ENCODE measurements at places on chromosomes 16 and 17.

DNA sequence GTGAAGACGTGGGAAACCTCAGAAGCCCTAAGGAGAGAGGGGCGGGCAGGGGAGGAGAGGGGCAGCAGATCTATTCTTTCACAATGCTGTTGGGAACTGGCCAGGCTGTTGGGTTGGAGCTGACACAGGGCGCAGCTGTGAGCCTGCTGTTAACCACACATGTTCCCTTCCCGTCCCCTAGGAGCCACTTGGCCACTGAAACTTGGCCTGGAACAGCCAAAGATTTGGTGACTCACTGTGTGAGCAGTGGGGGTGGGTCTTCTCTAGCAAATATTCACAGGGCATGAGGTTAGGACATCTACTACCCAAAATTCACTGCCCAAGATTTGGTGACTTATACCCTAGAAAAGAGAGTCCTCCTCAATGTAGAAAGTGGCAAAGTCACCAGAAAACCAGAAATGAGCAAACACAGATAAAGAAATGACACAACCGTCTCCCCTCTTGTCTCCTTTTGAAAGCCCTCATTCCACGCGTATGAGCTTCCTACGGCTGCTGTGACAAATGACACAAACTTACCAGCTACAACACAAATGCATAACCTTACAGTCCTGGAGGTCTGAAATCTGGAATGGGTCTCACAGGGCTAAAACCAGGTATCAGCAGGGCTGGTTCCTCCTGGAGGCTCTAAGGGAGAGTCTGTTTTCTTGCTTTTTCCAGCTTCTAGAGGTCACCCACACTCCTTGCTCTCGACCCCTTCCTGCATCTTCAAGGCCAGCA lies 6.3 kb downstream of the TBC1D16 start:
- no peak for DNase-seq

DNA sequence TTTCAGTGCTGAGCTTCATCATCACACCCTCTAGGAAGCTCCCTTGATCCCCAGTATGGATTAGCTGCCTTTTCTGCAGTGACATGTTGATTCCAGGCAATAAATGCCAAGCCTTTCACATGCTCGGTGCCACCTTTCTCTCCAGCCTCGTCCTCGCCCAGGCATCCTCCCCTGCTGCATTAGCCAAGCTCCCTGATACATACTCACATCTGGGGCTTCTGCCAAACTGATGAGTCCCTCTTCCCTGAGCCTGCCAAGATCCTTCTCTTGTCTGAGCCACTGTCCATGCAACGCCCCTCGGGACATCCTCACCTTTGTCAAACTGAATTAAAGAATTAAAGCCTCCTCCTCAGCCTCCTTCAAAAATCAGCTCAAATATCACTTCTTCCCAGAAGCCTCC lies 538.5 kb upstream of the CDH11 start:
- no peak for DNase-seq

DNA sequence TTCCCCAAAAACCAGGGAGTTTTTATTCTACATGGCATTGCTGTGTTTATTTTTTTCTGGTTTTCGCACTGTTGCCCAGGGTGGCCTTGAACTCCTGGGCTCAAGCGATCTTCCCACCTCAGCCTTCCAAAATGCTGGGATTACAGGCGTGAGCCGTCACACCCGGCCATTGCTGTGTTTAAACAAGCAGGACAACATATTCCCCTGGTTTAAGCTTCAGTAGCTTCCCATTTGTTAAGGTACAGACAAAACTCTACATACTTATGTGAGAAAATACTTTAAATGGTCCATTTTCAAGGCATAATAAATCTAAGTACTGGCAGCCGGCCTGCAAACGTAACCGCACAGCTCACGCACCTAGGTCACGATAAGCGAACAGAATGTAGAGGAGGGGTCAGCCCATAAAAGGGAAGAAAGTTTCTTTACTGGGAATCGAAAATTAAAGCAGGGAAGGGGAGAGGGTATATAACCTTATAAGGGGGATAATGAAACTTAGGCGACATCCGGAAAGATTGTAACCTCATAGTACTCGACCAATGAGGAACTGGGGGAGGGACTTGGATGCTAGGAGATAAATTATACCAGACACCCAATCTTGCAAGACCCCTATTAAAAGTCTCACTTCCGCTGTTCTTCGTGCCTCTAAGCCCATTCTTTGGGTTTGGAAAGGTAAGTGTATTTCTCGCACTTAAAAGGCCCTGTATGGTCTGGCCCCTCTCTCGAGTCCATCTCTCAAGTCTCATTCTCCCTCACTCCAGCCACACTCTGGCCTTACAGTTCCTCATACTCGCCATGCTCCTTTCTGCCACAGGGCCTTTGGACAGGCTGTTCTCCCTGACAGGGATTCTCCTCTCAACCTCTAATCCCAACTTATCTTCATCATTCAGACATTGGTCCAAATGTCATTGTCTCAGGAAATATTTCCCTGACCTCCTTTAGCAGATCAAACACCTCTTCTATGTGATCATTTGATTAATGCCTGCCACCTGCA lies 59.2 kb downstream of the TEX14 start:
- no peak for DNase-seq

DNA sequence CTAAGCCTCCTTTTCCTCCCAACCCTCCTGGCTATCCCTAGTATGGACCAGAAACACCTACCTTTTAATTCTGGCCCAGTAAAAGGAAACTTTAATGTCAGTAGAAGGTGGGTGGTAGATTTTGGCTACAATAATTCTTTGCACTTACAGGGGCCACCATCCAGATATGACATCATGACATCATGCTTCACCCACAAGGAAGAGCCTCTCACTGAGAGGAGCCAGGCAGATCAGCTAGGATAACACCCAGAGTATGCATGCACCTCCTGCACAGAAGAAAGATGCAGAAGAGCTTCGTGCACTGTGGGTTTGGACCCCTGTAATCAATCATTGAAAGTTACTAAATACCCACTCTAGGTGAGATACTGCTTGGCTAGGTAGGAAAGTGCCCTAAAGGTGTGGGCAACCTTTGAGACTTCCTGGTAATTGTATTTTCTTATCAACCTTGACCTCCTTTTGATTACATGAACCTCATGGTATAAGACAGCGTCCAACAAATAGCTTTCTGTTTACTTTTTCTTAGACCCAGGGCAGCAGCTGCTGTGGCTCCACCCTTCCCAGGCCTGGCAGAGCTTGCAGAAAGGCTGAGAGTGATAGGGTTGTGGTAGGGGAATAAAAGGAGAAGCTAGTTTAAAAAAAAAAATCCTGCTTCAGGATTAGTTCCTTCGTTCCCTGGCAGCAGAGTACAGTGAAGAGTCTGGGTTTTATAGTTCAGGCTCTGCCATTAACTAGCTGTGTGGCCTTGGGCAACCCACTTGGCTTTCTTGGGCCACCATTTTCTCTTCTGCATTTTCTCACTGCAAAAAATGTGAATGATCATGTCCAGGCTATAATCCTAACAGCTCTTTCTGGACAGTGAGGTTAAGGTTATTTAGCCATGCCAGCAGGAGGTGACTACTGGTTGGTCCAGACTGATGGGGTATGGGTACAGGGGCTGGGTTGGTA lies 6.2 kb downstream of the MAP3K14 start:
- no peak for DNase-seq

- DNase-seq: no peak
These were observed 28.7 kb upstream of the MMD start for GRCh38 chr17:55450232-55450825.

- DNase-seq: no peak
These were observed at the start of gene RIPOR1 for GRCh38 chr16:67528222-67528869. Gene RIPOR1, plus strand, starts transcription at chr16:67528829. Its CDS starts 9,618 bp downstream, at chr16:67538447.

- no peak for DNase-seq
These were observed 819.2 kb upstream of the EEF2KMT start for GRCh38 chr16:5916711-5917191.

DNA sequence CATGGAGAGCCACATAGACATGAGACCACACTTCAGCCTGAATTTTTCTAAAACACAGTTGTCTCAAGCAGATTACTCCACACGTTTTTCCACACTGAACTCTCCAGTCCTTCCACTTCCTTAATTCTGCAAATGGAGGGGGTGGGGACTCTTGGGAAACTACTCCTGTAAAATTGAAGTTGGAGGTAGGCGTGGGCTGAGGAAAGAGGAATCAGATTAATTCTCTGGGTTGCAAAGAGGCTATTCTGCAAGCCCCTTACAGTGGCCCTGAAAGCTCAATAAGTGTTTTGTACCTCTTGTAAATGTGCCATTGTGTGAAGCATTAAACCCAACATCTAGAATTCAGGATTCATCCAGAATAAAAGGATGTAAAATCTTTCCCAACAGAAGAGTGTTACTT lies 9.6 kb downstream of the MARVELD3 start:
- no peak for DNase-seq

DNA sequence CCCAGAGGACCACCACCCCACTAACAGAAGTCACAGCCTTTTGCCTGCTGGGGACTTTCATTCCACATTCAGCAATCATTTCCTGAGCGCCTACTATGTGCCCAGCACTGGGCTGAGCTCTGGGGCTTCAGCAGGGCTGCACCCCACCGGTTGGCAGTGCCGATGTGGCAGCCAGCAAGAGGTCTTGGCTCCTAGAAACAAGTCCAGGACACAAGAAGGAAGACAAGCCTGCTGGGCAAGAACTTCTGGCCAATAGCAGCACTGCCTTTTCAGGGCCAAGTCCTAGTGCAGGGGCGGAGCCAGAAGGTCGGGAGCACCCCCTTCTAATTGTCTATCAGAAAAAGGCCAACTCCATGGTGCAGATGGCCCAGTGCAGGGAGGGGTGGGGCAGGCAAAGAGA lies 13.0 kb upstream of the HOXB9 start:
- no peak for DNase-seq

- no peak for DNase-seq
These were observed 173.5 kb downstream of the GSG1L start for GRCh38 chr16:27890006-27890405.

DNA sequence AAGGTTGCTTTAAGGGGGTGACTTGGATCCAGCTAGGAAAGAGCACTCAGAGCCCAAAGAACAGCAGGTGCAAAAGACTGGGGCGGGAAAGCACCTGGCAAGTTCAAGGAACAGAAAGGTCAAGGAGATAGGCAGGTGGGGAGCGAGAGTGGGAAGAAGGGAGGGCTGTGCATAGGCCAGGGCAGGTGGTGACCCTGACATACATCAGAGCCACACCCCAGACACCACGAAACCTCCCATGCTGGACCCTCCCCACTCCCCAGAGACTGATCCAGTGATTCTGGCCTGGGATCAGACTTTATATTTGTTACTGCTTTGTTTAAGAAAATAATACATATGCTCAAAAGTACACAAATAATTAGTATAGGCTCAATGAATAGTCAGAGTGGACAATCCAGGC lies 48.5 kb upstream of the RBFOX3 start:
- DNase-seq: no peak

GRCh38 chr17:12489325-12489724 lies 176.4 kb upstream of the MYOCD start:
- no peak for DNase-seq

GRCh38 chr17:59423137-59423724 lies 91.8 kb downstream of the YPEL2 start:
- DNase-seq: no peak

GRCh38 chr16:86584726-86585721 lies 6.7 kb downstream of the FOXL1 start:
- no peak for DNase-seq

DNA sequence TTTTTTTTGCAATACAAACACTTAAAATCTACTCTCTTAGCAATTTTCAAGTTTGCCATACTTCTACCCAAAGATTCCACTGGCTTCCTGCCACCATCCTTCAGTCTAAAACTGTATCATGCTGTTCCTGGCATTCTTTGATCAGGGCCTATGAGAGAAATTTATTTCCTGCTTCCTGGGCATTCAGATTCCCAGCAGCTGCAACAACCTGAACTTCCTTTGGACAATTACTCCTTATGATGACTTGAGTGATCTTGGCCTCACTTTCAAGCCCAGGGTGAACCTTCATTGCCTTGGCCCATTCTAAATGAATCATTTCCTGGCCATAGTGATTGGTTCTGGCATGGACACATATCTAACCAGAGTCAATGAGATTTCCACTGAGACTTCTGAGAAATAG lies 18.0 kb upstream of the MON1B start:
- no peak for DNase-seq

GRCh38 chr17:57924677-57925076 lies 30.5 kb downstream of the CUEDC1 start:
- no peak for DNase-seq

GRCh38 chr16:75624921-75625334 lies 1.8 kb upstream of the ADAT1 start:
- DNase-seq: no peak

DNA sequence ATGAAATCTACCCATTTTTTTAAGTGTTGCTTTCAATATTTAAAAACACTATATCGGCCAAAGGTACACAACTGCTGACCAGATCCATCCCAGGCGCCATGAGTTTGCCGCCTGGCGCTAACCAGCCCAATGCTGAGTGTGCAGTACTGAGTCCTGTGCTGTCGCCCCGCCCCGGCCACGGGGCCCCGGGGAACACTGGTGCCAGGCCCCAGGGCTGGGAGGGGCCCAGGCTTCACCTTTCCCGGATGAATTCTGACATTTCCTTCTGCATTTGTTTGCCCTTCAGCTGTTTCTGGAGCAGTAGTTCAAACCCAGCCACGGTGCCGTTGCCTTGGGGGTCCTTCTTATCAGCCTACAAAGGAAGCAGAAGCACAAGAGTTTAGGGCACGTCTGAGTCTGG lies 37.8 kb upstream of the RCVRN start:
- DNase-seq: no peak

- no peak for DNase-seq
These were observed 123.6 kb downstream of the MSI2 start for GRCh38 chr17:57379895-57380434.

GRCh38 chr17:57898487-57899311 lies 48.9 kb upstream of the MRPS23 start:
- DNase-seq: no peak

- DNase-seq: no peak
These were observed 123.7 kb upstream of the CCL2 start for GRCh38 chr17:34131386-34131785.

Data from stimulated activated CD4-positive, alpha-beta T cell treated with anti-CD3 and anti-CD28 coated beads, Interleukin-15, amount 100 ng/mL, for 1 hour (primary cell).